Iris pigment epithelial cell (primary cell): ENCODE measurements at places on chromosomes 16 and 17.

GRCh38 chr17:12995106-12995895 is 22.5 kb downstream of the ELAC2 start:
- no peak for DNase-seq

DNA sequence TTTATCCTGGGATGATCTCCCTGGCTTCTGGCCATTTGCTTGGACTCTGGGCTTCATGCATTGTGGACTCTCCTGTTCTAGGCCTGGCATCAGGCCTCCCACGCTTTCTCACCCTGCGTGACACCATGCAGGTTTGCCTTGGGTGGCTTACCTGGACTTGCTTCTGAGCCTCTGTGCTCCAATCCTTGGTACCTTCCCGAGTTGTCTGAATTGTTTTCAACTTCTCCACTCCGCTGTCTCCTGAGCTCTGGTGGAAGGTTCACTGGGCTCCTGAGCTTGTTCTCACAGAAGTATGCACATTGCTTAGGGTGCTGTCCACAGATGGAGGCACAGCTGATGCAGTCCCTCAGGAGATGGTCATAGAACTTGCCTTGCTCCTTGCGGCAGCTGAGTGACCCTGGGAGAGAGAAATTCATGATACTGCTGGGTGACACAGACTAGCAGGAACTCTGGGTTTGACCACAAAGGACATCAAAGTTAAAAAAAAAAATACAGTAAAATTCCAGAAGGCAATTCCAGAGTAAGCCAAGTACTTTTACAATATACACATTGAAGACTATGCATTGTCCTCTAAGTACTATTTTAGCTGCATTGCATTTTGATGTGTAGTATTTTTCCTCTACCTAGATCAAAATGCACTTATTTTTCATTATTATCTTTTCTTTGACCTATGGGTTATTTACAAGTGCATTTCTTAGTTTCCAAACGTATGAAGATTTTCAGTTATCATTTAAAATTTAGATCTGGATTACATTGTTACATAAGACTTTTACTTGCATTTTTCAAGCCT is 23.1 kb downstream of the TNFRSF13B start:
- DNase-seq = no peak

GRCh38 chr17:44376124-44376523 is 12.5 kb upstream of the FAM171A2 start:
- DNase-seq = peak; percentile 19

GRCh38 chr17:43018008-43018853 is 4.0 kb downstream of the VAT1 start:
- DNase-seq = no peak

GRCh38 chr16:57019746-57020145 is 30.4 kb downstream of the NLRC5 start:
- no peak for DNase-seq

- DNase-seq = peak; percentile 32
Measured at GRCh38 chr16:70779361-70779760, 21.6 kb downstream of the VAC14 start.

GRCh38 chr16:66036184-66036583 is 330.3 kb upstream of the CDH5 start:
- peak; percentile 12 for DNase-seq

DNA sequence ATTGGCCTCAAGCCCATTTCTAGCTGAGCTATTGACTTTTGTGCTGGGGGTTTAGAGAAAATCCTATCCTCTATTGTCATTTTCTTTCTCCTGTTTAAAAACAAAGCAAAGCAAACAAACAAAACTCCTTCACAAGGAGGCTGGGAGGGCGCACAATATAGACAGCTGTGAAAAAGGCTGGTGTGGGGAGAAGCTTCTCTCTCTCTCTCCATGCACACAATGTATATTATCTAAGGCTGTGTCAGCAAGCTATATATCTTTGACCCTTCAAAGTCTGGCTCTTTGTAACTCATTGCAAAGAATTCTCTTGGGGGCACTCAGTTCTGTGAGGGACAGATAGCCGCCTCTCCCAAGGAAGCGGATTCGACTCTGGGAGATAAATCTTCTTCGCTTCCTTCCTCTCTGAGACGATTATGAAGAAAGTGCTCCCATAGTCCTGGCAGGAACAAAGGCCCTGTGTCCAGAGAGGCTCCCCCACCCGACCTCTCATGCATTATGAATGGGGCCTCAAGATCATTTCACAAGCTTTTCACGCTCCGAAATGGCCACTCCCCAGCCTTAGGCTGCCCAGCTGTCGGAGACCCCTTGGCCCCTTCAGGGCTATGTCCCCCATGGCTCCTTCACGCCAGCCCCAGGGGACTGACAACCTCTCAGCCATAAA is 33.2 kb upstream of the MEAK7 start:
- DNase-seq = no peak
